NCI-H510A treated with DMSO at 0.1 percent for 48 hours (cell line): ENCODE measurements at places on chromosomes 4 and X.

DNA sequence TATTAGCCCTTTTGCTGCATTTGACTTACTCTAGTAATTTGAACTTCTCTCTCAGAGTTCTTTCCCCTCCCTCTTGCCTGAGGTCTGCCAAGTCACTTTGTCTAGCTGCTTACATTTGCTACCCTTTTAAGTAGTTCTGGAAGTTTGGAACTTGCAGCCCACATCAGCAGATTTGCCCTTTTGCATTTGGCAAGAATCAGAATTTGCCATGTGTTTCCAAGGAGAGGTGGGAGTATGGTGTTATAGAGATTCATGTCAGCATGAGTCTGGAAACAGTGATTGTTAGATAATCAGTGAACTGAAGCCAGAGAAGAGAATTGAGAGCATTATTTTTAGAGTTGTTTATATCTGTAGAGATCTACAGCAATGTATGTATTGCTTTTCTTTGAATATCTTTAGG is 52.1 kb downstream of the KLHL34 start:
- DNase-seq = no peak

DNA sequence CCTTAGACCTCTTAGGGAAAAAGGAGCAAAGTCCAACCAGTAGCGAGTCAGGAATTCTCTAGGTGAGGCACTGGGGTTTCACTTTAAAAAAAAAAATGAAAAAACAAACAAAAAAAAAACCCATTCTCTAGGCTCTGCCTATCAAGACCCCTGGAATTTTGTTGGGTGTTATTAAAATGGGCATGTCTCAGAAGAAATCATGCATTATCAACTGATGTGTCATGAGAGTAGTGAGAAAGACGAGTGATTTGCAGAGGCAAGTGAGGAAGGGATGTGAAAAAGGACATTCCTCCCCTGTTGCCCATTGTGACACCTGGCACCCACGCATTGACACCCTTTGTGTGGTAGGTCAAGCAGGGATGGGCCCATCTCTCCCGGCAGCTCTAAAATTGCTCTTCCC is 78.9 kb downstream of the AASDH start:
- no peak for DNase-seq

GRCh38 chrX:1181170-1181569 is 31.3 kb downstream of the CRLF2 start:
- no peak for DNase-seq

DNA sequence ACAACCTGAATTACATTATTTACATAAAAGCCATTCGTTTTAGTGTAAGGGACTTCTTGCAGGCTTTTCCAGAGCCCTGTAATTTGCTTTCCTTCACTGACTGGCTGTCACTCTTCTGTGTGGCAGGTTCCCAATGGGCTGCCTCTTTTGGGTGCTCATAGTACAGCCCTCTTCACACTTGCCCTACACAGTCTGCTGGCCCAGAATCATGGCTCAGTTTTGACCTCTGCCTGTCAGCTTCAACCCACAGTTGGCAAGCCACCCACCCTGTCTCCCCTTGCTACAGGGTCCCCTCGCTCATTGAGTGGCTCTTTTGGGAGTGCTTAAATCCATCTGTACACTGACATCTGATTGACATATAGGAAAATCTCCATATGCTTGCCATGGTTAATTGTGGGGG is 97.9 kb downstream of the GBA3 start:
- no peak for DNase-seq

- DNase-seq = no peak
Measured at GRCh38 chrX:35562395-35562794, 235.7 kb upstream of the MAGEB16 start.

DNA sequence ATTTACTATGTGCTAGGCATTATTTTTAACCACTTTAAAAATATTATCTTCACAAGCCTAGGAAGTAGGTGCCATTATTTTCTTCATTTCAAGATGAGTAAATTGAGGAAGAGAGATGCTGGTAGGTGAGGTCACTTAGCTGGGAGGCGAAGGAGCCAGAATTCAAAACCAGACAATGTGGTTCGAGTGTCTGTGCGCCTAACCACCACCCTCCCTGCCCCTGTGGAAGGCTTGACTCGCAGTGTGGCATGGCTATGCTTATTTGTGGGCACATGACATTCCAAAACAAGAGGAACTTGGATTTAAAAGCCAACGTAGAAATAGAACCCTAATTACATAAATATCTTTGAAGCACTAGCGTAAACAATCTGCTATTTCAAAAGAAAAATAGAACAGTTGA is 226.6 kb upstream of the PITX2 start:
- no peak for DNase-seq

GRCh38 chr4:6769233-6769988 is 13.1 kb upstream of the KIAA0232 start:
- DNase-seq = no peak

- DNase-seq = no peak
Measured at GRCh38 chr4:119084513-119084912, 51.1 kb upstream of the MYOZ2 start.

GRCh38 chr4:47543331-47543730 is 58.3 kb downstream of the ATP10D start:
- DNase-seq = no peak

- no peak for DNase-seq
Measured at GRCh38 chr4:184843984-184844554, 18.3 kb upstream of the ACSL1 start.

- no peak for DNase-seq
Measured at GRCh38 chr4:171583790-171584189, 229.4 kb upstream of the GALNTL6 start.

GRCh38 chr4:67087897-67088296 is 457.4 kb downstream of the CENPC start:
- peak; percentile 42 for DNase-seq

- no peak for DNase-seq
Measured at GRCh38 chr4:7367864-7368277, 66.9 kb downstream of the PSAPL1 start.

GRCh38 chrX:63471004-63471403 is 119.9 kb upstream of the SPIN4 start:
- DNase-seq = no peak

GRCh38 chrX:45784590-45784989 is 583.9 kb upstream of the DIPK2B start:
- no peak for DNase-seq

- no peak for DNase-seq
Measured at GRCh38 chrX:42463706-42464490, 314.1 kb downstream of the PPP1R2C start.

- no peak for DNase-seq
Measured at GRCh38 chr4:40702137-40702799, 47.5 kb upstream of the NSUN7 start.

GRCh38 chrX:48465336-48465933 is 4.6 kb downstream of the SLC38A5 start:
- DNase-seq = no peak

GRCh38 chr4:87166296-87166854 is 54.0 kb downstream of the KLHL8 start:
- no peak for DNase-seq

DNA sequence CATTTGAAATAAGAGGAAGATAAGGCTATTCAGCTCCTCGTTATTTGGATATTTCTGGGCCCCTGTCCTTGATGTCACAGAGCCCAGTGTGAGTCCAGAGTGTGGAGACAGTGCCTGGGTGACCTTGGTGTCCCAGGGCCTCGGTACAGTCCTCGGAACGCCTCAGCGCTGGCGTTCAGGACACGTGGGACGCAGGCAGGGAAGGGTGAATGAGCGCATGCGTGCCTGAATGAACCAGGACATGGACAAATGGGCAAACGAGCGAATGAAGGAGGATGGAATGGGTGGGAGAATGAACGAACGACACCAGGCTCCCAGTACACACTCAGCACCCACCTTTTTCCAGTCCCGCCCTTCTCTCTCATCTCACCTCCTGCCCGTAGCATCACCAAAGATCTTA is 44.2 kb downstream of the EVC start:
- DNase-seq = no peak

DNA sequence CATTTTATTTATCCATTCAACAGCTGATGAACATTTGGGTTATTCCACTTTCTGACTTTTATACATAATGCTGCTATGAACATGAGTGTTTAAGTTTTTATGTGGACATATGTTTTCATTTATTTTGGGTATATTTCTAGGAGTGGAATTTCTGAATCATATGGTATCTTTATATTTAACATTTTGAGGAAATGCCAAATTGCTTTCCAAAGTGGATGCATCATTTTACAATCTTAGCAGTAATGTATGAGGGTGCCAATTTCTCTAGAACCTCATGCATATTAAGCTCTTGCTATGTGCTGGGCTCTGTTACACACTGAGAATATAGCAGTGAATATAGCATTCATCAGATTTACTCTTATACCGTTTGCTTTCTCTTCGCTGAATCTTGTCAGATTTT is 983.7 kb downstream of the STIM2 start:
- no peak for DNase-seq
